Aorta (tissue), 5 donors: ENCODE measurements at places on chromosomes 5 and 9.
A peak's percentile ranks its signal among the peaks of the same experiment; 100 is the strongest.

DNA sequence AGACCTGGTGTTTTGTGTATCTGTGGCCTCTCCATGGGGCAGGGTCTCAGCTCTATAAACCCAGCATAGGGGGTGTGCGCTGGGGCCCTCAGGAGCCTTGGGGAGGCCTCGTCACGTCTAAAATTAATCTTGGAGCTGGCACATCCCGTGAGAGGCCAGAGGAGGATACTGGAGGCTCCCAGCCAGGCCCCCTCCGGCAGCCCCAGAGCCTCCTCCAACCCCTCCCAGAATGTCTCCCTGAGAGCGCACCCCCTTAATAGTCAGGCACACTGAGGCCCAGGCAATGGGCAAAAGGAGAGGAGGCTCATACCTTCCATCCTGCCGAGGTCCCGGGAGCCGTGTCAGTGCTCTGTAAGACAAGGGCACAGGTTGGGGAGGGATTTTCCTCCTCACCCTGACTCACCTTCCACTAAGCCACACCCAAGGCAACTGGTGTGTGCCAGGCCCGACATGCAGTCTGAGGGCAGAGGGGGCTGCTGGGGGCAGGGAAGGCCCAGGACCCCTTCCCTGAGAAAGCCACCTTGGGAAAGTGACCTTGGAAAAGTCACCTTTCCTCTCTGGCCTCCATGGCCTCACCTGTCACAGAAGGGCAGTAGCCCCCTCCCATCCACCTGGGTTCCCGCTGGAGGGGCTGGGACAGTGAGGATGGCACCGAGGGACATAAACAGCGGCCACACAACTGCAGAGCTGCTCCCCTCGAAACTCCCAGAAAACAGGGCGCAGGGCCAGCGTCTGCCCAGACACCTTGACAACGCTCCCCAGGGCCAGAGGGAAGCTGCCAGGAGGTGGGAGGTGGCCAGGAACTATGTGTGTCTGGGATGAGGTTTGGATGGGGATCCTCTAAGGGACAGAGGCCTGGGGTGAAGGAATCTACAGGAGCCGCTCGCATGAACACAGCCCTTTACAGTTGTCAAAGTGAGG is 2.9 kb downstream of the AK1 start:
- DNase-seq: no peak
- H3K4me3 ChIP-seq: no peak overlapping the region
- no peak overlapping the region for H3K27ac ChIP-seq
- H3K4me1 ChIP-seq: peaks cover 2% of the 10 kb centered on the region

- no peak for DNase-seq
- H3K4me3 ChIP-seq: no peak overlapping the region
- no peak overlapping the region for H3K27ac ChIP-seq
- H3K27me3 ChIP-seq: no peaks in the 10 kb centered on the region
Measured at GRCh38 chr9:1490341-1491232, 440.4 kb downstream of the DMRT2 start.

GRCh38 chr5:74954919-74955318 is 88.7 kb upstream of the FAM169A start:
- no peaks in the 10 kb centered on the region for H3K4me1 ChIP-seq
- no peaks in the 10 kb centered on the region for H3K27me3 ChIP-seq
- H3K27ac ChIP-seq: no peak overlapping the region
- H3K36me3 ChIP-seq: no peaks in the 10 kb centered on the region
- H3K4me3 ChIP-seq: no peak overlapping the region

- H3K27me3 ChIP-seq: no peaks in the 10 kb centered on the region
- H3K4me1 ChIP-seq: no peaks in the 10 kb centered on the region
- DNase-seq: no peak
- H3K36me3 ChIP-seq: no peaks in the 10 kb centered on the region
- no peak overlapping the region for H3K27ac ChIP-seq
- no peak overlapping the region for H3K4me3 ChIP-seq
Measured at GRCh38 chr9:126481862-126482261, 131.9 kb upstream of the LMX1B start.

GRCh38 chr5:104265531-104266140 is 703.0 kb upstream of the NUDT12 start:
- H3K36me3 ChIP-seq: no peaks in the 10 kb centered on the region
- no peak overlapping the region for H3K4me3 ChIP-seq
- DNase-seq: no peak
- H3K27me3 ChIP-seq: no peaks in the 10 kb centered on the region

GRCh38 chr9:68428481-68428880 is 72.1 kb downstream of the PGM5 start:
- no peak overlapping the region for H3K4me3 ChIP-seq
- H3K27me3 ChIP-seq: no peaks in the 10 kb centered on the region
- H3K36me3 ChIP-seq: no peaks in the 10 kb centered on the region
- H3K4me1 ChIP-seq: peaks cover 13% of the 10 kb centered on the region
- peak overlapping the region; percentile 90 for H3K27ac ChIP-seq

GRCh38 chr5:54947187-54947586 is 38.2 kb downstream of the ESM1 start:
- no peak overlapping the region for H3K27ac ChIP-seq
- no peaks in the 10 kb centered on the region for H3K4me1 ChIP-seq
- no peak overlapping the region for H3K4me3 ChIP-seq
- no peaks in the 10 kb centered on the region for H3K36me3 ChIP-seq
- DNase-seq: no peak
- no peaks in the 10 kb centered on the region for H3K27me3 ChIP-seq

DNA sequence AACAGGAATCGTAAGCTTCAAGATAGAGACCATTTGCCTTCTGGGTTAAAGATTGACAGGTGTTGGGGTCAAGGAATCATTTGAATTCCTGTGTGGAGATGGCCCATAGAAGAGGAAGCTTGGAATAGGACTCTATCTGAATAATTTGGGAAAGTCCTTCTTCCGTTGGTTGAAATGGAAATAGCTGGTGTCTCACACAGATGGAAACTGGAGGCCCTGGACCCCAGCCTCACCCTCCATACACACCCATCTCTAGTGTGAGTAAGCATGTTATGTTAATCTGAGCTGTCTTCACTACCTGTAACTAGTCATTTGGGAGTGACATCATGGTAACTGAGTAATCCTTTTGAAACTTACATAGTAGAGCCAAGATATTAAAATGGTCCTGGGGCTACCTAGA is 184.4 kb downstream of the CD180 start:
- no peaks in the 10 kb centered on the region for H3K36me3 ChIP-seq
- H3K27me3 ChIP-seq: no peaks in the 10 kb centered on the region
- DNase-seq: no peak
- H3K4me1 ChIP-seq: peaks cover 4% of the 10 kb centered on the region
- no peak overlapping the region for H3K27ac ChIP-seq

GRCh38 chr9:116792271-116792670 is 105.2 kb downstream of the TRIM32 start:
- no peaks in the 10 kb centered on the region for H3K27me3 ChIP-seq
- no peak for DNase-seq
- H3K27ac ChIP-seq: no peak overlapping the region

- H3K36me3 ChIP-seq: no peaks in the 10 kb centered on the region
- no peaks in the 10 kb centered on the region for H3K4me1 ChIP-seq
- H3K27ac ChIP-seq: no peak overlapping the region
- no peaks in the 10 kb centered on the region for H3K27me3 ChIP-seq
- no peak for DNase-seq
Measured at GRCh38 chr5:117973785-117974184, 1014.6 kb downstream of the DTWD2 start.

GRCh38 chr5:67291671-67292070 is 95.1 kb upstream of the CD180 start:
- no peaks in the 10 kb centered on the region for H3K36me3 ChIP-seq
- no peaks in the 10 kb centered on the region for H3K4me1 ChIP-seq
- H3K27me3 ChIP-seq: no peaks in the 10 kb centered on the region

- DNase-seq: no peak
- peaks cover 5% of the 10 kb centered on the region for H3K4me1 ChIP-seq
- H3K4me3 ChIP-seq: no peak overlapping the region
- no peaks in the 10 kb centered on the region for H3K36me3 ChIP-seq
- no peaks in the 10 kb centered on the region for H3K27me3 ChIP-seq
Measured at GRCh38 chr5:172953776-172954675, 5.2 kb upstream of the RPL26L1 start.

GRCh38 chr5:59547731-59548130 is 345.8 kb downstream of the PDE4D start:
- DNase-seq: no peak
- H3K27me3 ChIP-seq: no peaks in the 10 kb centered on the region
- H3K4me1 ChIP-seq: peaks cover 3% of the 10 kb centered on the region
- H3K27ac ChIP-seq: no peak overlapping the region
- no peaks in the 10 kb centered on the region for H3K36me3 ChIP-seq
- no peak overlapping the region for H3K4me3 ChIP-seq

DNA sequence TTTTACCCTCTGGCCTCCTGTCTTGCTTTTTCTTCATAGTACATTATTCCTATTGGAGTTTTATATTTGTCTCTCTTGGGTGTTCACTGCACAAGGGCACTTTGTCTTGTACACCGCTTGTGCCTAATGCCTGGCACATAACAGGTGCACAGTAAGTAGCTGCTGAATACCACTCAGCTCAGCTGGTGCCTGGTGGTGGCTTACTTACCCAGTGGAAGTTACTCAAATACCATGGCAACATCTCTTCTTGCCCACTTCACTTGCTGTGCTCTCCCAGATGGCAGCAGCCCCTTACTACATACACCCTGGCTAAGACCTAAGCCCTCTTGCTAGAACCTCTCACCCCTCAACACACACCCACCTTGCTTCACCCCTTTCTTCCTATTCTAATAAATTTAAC is 11.3 kb upstream of the SKP1 start:
- H3K4me3 ChIP-seq: no peak overlapping the region
- H3K27me3 ChIP-seq: no peaks in the 10 kb centered on the region

DNA sequence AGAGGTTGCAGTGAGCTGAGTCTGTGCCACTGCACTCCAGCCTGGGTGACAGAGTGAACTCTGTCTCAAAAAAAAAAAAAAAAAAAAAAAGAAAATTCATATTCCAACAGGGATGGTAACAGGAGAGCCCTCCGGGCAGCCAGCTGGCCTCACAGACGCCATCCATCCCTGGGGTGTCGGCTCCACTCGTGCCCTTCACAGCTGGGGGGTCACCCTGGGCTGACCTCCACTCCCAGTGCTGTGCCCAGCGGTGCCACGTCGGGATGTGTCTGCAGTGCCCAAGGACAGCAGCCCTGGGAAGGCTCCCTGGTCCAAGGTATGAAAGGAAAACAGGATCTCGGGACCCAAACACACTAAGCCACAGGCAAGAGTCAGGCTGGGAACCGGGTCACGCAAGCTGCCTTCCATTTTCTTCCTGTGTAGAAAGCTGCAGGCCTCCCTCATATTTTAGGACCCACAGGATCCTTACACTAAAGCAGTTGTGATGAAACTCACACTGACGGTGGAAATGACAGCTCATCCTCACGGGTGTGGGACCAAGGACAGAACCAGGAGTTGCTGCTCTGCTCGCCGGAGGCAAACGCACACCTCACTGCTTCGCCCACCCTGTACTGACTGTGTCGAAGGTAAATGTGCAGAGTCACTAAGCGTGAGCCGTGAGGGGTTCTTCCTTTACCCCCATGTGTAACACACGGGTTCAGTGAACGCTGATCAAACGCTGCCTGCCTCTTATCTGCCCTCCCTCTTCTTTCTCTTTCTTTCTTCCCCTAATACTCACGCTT is 5.3 kb downstream of the SLC12A7 start:
- H3K36me3 ChIP-seq: no peaks in the 10 kb centered on the region
- no peak for DNase-seq
- H3K4me1 ChIP-seq: no peaks in the 10 kb centered on the region
- H3K4me3 ChIP-seq: no peak overlapping the region

DNA sequence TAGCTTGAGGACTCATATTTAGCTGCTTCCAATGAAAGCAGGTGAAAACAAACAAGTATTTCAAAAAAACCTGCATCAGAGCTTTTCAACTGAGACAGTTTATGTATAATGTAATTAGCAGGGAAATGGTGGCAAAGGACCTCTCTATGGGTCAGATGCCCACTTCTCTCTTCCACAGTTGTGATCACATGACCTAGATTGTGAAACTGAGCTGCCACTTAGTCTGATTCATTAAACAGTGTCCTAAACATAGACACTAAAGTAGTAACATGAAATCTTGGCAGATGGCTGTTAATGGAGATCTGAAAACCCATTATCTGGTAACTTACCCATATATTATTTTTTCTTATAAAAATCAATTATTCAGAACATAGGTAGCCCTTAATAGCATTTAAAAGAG is 663.6 kb upstream of the RIOK2 start:
- H3K4me1 ChIP-seq: no peaks in the 10 kb centered on the region
- no peak for DNase-seq
- no peaks in the 10 kb centered on the region for H3K36me3 ChIP-seq
- H3K4me3 ChIP-seq: no peak overlapping the region
- no peaks in the 10 kb centered on the region for H3K27me3 ChIP-seq

DNA sequence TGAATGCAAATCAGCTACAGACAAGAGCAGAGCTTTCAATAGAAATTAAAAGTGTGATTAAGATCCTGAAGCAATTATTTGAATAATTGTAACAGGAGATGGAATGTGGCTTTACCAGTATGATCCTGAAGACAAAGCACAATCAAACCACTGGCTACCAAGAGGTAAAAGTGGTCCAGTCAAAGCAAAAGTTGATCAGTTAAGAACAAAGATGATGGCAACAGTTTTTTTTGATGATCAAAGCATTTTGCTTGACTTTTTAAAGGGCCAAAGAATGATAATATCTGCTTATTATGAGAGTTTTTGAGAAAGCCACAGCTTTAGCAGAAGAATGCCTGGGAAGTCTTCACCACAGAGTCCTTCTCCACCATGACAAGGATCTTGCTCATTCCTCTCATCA is 409.2 kb downstream of the CSNK1G3 start:
- DNase-seq: no peak
- H3K4me3 ChIP-seq: no peak overlapping the region
- peaks cover 2% of the 10 kb centered on the region for H3K4me1 ChIP-seq
- no peak overlapping the region for H3K27ac ChIP-seq
- no peaks in the 10 kb centered on the region for H3K36me3 ChIP-seq

GRCh38 chr5:143197260-143197656 is 206.2 kb downstream of the NR3C1 start:
- no peak for DNase-seq
- H3K4me3 ChIP-seq: no peak overlapping the region
- no peaks in the 10 kb centered on the region for H3K36me3 ChIP-seq
- H3K4me1 ChIP-seq: no peaks in the 10 kb centered on the region

DNA sequence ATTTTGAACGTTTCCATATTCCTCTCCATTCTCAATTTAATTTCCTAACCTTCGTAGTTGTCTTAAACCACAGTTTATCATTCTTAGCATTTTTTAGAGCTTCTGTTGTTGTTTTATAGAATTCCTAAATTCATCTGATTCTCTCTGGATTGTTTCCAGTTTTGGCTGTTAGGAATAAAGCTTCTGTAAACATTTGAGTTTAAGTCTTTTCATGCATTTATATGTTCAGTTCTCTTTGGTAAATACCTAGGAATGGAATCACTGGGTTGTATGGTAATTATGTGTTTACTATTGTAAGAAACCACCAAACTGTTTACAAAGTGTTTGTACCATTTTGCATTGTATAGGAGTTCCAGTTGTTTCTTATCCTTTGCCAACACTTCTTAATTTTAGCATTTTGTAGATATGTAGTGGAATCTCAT is 29.7 kb downstream of the GPR21 start:
- no peaks in the 10 kb centered on the region for H3K27me3 ChIP-seq
- DNase-seq: no peak
- H3K4me3 ChIP-seq: no peak overlapping the region
- H3K27ac ChIP-seq: no peak overlapping the region

GRCh38 chr5:170307575-170308465 is 10.2 kb upstream of the LCP2 start:
- H3K27me3 ChIP-seq: no peaks in the 10 kb centered on the region
- no peaks in the 10 kb centered on the region for H3K36me3 ChIP-seq
- H3K27ac ChIP-seq: no peak overlapping the region
- no peak overlapping the region for H3K4me3 ChIP-seq
- peak; percentile 85 for DNase-seq
- no peaks in the 10 kb centered on the region for H3K4me1 ChIP-seq
